OCI-LY7 (cell line): ENCODE measurements at places on chromosomes 1 and 21. TPM values are rescaled to one million over a fixed set of nuclear protein-coding genes. Genes with fewer than 3 reads are reported as not detected.

- DNase-seq, result peak; percentile 97
Observed at GRCh38 chr1:198620951-198621824, 17.7 kb upstream of the PTPRC start.

GRCh38 chr1:115413208-115413607, 75.2 kb upstream of the NGF start:
- no peak for DNase-seq

- no peak for DNase-seq
Observed at GRCh38 chr1:46687093-46687659, 15.5 kb downstream of the TEX38 start.

Gene PLXNA2
- 0.20 and 0.23 TPM in 2 replicates for total RNA-seq

Gene SPATA1
- 1.4 and 6.9 TPM in 2 replicates for total RNA-seq

Gene TMCC2
- 5.2 and 6.2 TPM in 2 replicates for total RNA-seq

Gene SPRR2G
- total RNA-seq, result not detected in 2 replicates

Gene C4BPA
- not detected in 2 replicates for total RNA-seq
